Pancreas (tissue), 10 donors: ENCODE measurements at places on chromosomes 16 and 17.
A peak's percentile ranks its signal among the peaks of the same experiment; 100 is the strongest.

DNA sequence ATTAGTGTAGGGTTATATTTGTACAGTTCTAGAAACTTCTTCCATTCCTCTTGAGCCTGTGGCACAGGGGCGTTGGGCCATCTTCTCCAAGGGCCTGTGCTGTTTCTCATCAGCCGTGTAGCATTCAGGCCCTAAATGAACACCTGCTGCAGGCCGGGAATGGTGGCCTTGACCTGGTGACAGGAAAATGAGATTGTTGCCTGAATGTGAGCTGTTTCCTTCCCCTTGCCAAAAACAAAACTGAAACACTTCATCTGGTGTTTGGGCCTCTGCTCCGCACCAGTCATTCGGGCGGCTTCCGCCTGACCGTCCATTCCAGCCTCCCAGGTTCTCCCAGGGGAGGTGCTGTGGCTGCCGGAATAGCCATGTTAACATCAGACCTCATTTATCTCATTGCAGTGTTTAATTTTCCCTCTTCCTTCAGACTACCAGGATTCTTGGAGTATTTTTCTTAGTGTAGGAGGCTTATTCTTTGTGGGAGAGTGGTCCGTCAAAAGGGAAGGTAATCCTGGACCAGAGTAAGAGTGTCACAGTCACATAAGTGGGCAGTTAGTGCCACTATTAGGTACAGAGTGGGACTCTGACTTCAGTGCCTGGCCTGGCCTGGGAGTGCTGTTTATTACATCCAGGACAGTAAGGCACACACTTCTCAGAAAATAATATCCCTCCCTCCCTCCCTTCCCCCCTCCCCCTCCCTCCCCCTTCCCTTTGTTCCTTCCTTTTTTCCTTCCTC is 61.9 kb downstream of the WWP2 start:
- peak overlapping the region; percentile 51 for H3K27ac ChIP-seq
- peak; percentile 71 for DNase-seq
- no peaks in the 10 kb centered on the region for H3K27me3 ChIP-seq
- H3K36me3 ChIP-seq = no peaks in the 10 kb centered on the region
- H3K4me3 ChIP-seq = no peak overlapping the region

DNA sequence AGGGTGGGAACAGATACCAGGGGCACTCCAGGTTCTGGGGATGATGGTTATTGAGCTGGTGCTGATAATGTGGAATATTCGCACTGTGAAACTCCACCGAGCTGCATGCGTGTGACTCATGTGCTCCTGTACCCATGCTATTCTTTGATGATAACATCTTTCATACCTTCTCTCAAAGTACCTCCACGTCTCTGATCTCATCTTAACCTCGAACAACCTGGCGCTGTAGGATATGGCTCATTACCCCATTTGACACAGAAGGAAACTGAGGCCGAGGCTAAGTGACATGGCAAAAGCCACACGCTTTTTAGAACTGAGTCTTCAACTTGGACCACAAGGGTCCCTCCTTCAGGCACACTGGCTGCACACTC is 30.2 kb upstream of the MRPS23 start:
- peak overlapping the region; percentile 24 for H3K27ac ChIP-seq
- DNase-seq = no peak
- no peaks in the 10 kb centered on the region for H3K27me3 ChIP-seq
- H3K4me3 ChIP-seq = no peak overlapping the region
- H3K36me3 ChIP-seq = peaks cover 5% of the 10 kb centered on the region

DNA sequence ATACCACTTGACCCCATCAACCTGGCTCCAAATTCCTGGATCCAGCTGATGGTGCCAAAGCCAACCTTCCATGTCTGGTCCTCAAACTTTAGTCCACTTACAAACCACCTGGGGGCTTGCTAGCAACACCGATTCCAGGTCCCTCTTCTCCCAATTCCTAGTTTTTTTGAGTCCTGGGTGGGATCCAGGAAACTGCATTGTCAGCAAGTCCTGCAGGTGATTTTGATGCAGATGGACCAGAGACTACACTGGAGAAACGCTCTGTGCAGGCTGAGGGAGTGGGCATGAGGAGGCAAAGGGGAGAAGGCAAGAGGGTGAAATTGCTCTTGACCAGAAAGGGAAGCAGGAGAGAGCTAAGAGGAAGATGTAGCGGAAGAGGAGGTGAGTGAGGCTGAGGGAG is 21.0 kb upstream of the NOS2 start:
- H3K27ac ChIP-seq = no peak overlapping the region
- no peak for DNase-seq
- no peaks in the 10 kb centered on the region for H3K36me3 ChIP-seq
- H3K4me3 ChIP-seq = no peak overlapping the region
- H3K4me1 ChIP-seq = no peaks in the 10 kb centered on the region

DNA sequence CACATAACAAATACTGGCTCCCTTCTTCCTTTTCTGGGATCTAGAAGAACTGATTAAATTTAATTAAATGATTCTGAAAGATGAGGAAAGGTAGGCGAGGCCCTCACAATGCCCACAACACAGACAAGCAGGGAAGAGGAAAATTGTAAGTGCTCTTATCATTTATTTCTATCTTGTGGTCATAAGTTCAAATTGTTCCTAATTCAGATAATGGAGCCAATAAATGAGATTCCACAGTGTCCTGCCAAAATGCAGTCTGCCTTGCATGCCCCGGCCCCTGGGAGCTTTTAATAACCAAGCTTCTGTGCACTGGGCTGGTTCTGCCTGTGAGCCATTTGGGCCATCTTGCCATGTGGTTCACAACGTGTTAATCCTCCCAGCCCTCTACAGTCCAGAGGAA is 97.0 kb downstream of the CMC2 start:
- DNase-seq = no peak
- H3K4me3 ChIP-seq = no peak overlapping the region
- no peaks in the 10 kb centered on the region for H3K27me3 ChIP-seq
- H3K36me3 ChIP-seq = no peaks in the 10 kb centered on the region
- no peak overlapping the region for H3K27ac ChIP-seq

GRCh38 chr16:54772400-54772799 is 158.3 kb upstream of the IRX5 start:
- H3K27me3 ChIP-seq = no peaks in the 10 kb centered on the region
- no peaks in the 10 kb centered on the region for H3K36me3 ChIP-seq
- H3K4me1 ChIP-seq = no peaks in the 10 kb centered on the region
- no peak overlapping the region for H3K27ac ChIP-seq
- DNase-seq = no peak

DNA sequence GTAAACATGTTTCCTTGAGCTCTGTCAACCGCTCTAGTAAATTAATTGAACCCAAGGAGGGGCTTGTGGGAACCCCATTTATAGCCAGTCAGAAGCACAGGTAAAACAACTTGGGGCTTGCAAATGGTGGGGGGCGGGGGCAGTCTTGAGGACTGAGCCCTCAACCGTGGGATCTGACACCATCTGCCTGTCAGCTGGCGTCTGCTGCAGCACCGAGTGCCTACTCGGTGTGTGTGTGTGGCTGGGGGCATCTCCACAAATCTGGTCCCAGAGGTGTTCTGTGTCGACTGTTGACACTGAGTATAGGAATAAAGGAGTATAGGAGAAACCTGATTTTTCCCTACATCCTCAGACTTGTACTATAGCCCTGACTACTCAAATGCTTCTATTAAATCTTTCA is 20.6 kb downstream of the CREBBP start:
- no peak overlapping the region for H3K27ac ChIP-seq
- H3K4me3 ChIP-seq = no peak overlapping the region
- H3K27me3 ChIP-seq = no peaks in the 10 kb centered on the region
- no peaks in the 10 kb centered on the region for H3K36me3 ChIP-seq
- no peak for DNase-seq

DNA sequence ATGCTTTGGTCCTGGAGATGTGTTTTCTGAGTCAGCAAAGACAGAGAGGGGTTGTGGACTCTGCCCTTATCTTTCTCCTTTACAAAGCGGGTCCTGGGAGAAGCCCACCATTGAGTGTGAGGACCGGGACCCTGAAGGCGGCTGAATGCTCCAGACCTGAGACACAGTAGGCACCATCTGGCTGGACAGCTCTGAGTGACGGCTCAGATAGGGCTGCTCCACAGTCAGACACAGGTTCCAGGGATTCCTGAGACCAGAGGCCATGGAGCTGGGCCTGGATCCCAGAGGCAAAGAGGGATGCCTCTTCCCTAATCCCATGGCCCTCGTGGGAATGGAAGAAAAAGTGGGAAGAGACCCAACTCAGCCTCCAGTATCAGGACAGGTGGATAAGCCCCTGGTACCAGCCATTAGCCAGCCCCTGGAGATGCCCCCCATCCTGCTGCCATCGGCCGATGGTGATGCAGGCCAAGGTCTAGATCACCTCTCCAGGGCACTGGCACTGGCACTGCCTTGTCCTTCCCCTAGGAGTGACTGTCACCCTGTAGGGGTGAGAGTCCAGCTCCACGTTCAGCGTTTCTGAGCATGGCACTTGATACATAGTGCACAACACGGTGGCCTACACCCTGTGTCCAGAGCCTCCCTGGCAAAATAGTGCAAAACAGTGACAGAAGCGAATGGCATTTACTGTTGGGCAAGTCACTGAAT is 4.7 kb downstream of the MMP15 start:
- no peak for DNase-seq
- H3K36me3 ChIP-seq = no peaks in the 10 kb centered on the region
- H3K4me3 ChIP-seq = no peak overlapping the region
- no peaks in the 10 kb centered on the region for H3K27me3 ChIP-seq

DNA sequence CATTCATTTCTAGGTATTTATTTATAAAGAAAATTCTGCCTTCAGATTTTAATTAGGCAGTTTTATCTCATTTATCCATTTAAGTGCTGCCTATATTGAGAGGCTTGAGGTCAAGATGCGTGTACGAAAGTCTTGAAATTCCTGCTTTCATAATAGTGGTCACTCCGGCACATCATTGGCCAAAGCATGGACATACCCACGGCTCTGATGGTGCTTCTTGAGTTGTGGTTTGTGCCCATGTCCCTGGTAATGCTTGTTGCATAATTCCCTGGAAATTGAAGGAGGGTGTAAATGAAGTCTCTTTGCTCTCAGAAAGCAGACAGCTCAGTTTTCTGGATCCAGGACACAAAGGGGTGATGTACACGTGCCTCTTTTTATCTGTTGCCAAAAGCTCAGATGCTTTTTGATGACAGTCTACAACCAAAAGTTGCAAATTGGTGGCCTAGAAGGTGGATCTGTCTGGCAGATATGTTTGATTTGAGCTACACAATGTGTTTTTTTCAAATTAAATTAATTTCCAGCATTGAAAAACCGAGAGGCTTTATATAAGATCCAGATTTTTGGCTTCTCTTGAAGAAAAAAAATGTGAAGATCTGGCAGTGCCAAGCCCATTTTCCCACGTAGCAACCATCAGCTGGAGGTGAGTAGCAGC is 94.4 kb downstream of the SHISA9 start:
- no peak overlapping the region for H3K4me3 ChIP-seq
- DNase-seq = no peak
- H3K4me1 ChIP-seq = no peaks in the 10 kb centered on the region

DNA sequence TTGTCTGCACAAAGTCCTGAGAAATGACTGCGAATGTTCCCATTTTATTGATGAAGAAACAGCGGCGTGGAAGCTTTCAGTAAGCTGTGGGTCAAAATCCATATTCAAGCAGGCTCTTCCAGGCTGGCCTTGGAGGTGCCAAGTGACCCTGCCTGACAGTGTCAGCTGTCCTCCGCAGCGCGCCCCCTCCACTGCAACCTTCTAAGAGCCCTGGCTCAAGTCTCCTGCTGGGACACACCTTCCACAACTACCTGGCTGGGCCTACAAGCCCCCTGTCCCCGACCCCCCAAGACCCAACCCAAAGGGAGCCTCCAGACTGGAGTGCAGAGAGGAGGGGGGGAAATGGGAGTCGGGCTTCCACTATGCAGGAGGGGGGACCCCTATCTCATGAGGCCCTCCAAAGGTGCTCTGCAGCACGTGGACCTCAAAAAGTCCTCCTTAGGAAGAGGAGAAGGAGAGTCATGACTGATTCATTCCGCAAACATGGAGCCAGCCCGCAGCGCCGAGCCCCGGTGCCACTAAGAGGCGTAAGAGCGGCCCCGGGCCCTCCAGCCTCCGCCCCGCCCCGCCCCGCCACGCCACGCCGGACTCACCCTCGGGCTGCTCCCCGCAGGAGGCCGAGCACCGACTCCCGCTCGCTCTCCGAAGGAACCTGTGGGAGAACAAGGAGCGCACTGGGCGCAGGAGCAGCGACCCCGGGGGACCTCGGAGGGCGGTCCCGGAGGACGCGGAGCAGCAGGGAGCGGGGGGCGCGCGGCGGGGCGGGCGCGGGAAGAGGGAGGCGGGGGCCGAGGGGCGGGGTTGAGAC is 574 bp downstream of the MPP3 start:
- H3K4me3 ChIP-seq = peak overlapping the region; percentile 70
- no peaks in the 10 kb centered on the region for H3K36me3 ChIP-seq

GRCh38 chr17:44547625-44548267 is 9.5 kb upstream of the FZD2 start:
- peak; percentile 22 for DNase-seq
- no peak overlapping the region for H3K27ac ChIP-seq
- no peaks in the 10 kb centered on the region for H3K4me1 ChIP-seq
- no peaks in the 10 kb centered on the region for H3K27me3 ChIP-seq
- no peak overlapping the region for H3K4me3 ChIP-seq

- no peaks in the 10 kb centered on the region for H3K27me3 ChIP-seq
- H3K4me1 ChIP-seq = no peaks in the 10 kb centered on the region
- DNase-seq = no peak
- H3K4me3 ChIP-seq = no peak overlapping the region
- H3K27ac ChIP-seq = no peak overlapping the region
These were observed 174.3 kb downstream of the CCDC182 start for GRCh38 chr17:57570724-57571344.

GRCh38 chr17:17822189-17822588 is 14.6 kb downstream of the SREBF1 start:
- H3K4me3 ChIP-seq = peak overlapping the region; percentile 56
- H3K4me1 ChIP-seq = peaks cover 32% of the 10 kb centered on the region
- peaks cover 5% of the 10 kb centered on the region for H3K36me3 ChIP-seq
- no peak overlapping the region for H3K27ac ChIP-seq
- H3K27me3 ChIP-seq = no peaks in the 10 kb centered on the region

DNA sequence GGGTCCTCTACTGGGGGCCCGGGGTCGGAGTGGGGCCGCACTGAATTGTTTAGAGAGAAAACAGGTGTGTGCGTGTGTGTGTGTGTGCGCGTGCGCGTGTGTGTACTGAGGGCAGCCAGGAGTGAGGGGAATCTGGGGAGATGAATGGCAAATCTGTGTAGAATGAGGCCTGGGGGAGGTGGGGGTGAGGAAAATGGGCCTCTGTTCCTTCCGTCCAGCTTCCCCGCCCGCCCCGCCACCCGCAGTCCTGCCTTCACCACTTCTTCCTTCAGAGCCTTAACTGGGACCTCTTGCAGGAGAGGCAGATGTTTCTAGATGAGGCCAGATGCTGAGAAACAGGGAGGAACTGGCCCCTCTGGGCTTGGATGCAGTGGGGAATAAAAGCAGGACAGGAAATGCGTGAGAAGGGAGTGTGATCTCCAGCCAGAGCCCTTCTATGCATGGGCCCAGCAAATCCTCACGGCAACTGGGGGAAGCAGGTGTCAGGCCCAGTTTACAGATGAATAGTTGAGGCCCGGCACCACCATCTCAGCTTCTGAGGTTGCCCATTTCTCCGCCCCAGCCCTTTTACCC is 29.7 kb upstream of the NGFR start:
- H3K27ac ChIP-seq = no peak overlapping the region
- H3K36me3 ChIP-seq = no peaks in the 10 kb centered on the region
- no peaks in the 10 kb centered on the region for H3K27me3 ChIP-seq
- DNase-seq = no peak
- no peaks in the 10 kb centered on the region for H3K4me1 ChIP-seq
